ENCODE measurements at places on chromosomes 7 and 10. TPM values are rescaled to one million over a fixed set of nuclear protein-coding genes. Genes with fewer than 3 reads are reported as not detected.

NT5C3A gene
- 21.4 TPM for total RNA-seq

SPDYE2B gene
- not detected for total RNA-seq

PKD2L1 gene
- total RNA-seq = not detected

ATRNL1 gene
- under 0.01 TPM for total RNA-seq

CACNB2 gene
- not detected for total RNA-seq

TMEM140 gene
- total RNA-seq = 22.3 TPM

All from epithelial cell of umbilical artery (primary cell).